ENCODE measurements at places on chromosomes 7 and 10.
A peak's percentile ranks its signal among the peaks of the same experiment; 100 is the strongest.

- DNase-seq: no peak
Measured at GRCh38 chr10:73386583-73386982, 27.3 kb downstream of the ANXA7 start.

- DNase-seq: no peak
Measured at GRCh38 chr10:15059914-15060313, 16.2 kb downstream of the OLAH start.

- DNase-seq: no peak
Measured at GRCh38 chr7:73341877-73342276, 13.9 kb downstream of the FKBP6 start.

GRCh38 chr10:124765256-124765655 lies 21.1 kb upstream of the FAM53B start:
- DNase-seq: no peak

GRCh38 chr10:26212511-26212910 lies 4.1 kb upstream of the GAD2 start:
- DNase-seq: no peak

- DNase-seq: no peak
Measured at GRCh38 chr7:27708485-27708884, 31.5 kb upstream of the TAX1BP1 start.

- no peak for DNase-seq
Measured at GRCh38 chr7:3083350-3083749, 39.7 kb upstream of the CARD11 start.

- DNase-seq: peak; percentile 61
Measured at GRCh38 chr7:4681886-4682620, at the start of gene FOXK1. FOXK1 (plus strand) TSS chr7:4682295; CDS start chr7:4682309, 14 bp downstream.

GRCh38 chr7:81627536-81628287 lies 142.1 kb downstream of the HGF start:
- no peak for DNase-seq

DNA sequence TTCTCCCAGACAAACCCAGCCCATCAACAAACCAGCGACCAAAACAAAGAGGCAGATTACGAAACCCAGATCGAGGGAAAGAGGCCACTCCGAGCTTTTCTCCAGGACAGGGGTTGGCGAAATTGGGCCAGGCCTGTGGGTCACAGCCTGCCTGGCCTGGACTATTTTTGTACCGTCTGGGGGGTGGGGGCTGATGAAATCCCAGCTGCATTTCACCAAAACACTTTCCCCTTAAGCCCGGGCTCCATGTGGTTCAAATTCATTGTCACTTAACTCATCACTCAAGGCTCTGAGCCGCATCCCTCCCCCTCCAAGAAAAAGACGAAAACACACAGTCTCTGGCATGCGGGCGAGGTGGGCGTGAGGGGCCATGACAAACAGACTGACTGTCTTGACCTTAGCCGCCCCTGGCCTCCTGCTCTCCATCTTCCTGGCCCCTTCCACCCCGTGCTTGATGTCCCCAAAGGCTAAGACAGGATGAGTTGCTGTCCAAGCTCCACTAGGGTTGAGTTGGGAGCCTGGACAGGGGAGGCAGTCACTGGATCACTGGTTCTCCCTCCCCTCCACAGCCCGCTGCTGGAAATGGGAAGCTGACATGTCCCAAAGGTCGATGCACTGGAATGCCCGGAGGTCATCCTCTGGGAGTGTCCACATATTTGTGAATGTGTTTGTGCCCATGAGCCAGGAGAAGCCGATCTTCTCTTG lies 19.2 kb downstream of the TMEM270 start:
- no peak for DNase-seq

DNA sequence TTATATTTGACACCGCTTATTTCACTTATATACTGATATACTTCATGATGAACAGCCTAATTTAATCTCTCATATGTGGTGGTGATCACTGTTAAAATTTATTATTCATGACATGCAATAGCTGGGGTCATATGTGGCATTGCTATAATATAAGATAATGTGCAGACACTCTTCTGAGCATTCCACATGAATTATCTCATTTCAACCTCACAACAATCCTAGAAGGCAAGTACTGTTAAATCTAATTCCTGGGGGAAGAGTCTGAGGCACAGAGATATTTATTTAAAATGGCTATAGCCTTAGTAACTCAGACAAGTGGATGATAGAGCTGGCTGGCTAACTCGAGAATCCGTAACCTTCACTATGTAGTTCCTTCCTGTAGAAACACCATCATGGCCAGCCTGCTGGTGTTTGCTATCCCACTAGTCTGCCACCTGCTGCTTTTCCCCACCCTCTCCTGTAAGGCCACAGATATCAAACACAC lies 46.6 kb upstream of the A1CF start:
- DNase-seq: no peak

GRCh38 chr7:20839196-20839735 lies 52.6 kb upstream of the SP8 start:
- DNase-seq: no peak

- no peak for DNase-seq
Measured at GRCh38 chr7:129739427-129739826, 127.9 kb downstream of the NRF1 start.

DNA sequence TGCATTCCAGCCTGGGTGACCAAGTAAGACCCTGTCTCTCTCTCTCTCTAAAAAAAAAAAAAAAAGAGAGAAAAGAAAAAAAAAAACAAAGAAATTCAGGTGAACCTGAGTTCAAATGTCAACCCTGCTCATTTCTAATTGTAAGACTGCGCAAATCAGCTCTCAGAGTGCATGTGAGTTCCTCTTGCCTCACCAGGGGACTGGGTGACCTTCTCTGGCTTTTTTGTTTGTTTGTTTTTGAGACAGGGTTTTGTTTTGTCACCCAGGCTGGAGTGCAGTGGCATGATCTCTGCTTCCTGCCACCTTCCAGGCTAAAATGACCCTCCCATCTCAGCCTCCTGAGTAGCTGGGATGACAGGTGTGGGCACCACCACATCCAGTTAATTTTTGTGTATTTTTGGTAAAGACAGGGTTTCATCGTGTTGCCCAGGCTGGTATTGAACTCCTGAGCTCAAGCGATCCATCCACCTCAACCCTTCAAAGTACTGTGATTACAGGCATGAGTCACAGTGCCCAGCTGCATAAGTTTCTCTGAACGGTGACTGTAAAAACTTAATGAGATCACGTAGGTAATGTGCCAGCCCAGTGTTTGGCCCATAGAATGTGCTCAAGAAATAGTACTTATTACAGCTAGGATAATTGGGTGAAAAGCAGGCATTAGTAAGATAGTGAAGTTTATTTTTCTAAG lies 45.3 kb upstream of the BAMBI start:
- DNase-seq: no peak

DNA sequence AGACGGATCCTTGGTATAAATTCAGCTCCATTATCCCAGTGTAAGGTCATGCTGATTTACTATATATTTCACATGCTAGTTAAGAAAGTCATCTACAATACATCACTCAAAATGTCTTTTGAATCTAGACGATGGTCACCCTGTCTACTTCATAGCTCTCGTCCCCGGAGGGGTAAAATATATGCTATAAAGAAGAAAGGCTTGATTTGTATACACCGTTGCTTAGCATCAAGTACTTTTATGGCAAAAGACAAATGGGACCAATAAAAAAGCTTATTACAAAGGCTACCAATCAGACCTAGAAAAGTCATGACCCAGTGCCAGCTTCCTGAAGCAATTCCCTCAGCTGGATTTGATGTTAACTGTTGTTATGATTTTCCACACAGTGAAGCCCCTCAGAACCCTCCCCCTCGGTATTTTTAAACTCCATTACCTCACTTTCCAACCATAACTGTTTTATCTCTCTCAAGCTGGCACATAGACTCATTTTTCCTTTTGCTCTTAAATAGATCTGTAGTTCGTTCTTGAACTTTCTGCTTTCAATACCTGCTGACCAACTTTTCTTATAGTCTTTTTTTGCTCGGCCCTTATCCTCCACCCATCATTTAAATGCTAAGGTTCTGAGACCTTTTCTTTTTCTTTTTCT lies 104.9 kb downstream of the DOCK4 start:
- DNase-seq: no peak

DNA sequence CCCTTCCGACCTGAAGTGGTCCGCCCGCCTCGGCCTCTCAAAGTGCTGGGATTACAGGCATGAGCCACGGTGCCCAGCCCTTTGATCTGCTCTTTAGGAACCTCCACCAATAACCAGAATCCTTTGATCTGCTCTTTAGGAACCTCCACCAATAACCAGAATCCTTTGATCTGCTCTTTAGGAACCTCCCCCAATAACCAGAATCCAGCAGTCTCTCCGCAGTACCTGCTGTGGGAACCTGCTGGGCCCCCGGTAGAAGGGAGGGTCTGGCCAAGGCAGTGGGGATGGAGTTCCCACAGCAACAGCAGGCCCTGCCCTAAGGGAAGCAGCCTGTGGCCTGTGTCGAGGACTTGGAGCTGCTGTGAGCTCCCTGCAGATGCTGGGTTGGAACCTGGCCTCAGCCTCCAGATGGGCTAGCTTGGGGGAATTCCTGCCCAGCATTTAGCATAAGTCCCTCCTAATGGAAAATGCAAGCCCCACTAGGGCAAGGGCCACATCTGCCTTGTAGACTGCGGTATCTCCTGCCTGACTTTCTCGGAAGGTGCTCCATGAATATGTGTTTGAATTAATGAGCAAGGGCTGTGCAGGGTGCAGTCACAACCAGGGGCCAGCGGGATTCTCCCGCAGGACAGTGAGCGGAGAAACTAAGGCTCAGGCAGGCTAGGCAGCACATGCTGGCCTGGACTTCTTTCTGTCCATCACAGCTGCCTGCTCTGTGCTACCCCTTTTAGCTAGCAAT lies 165.8 kb downstream of the UBE2H start:
- no peak for DNase-seq

GRCh38 chr7:12119620-12120303 lies 91.3 kb upstream of the TMEM106B start:
- no peak for DNase-seq

GRCh38 chr7:52423251-52423650 lies 612.2 kb upstream of the POM121L12 start:
- no peak for DNase-seq
